ENCODE measurements at places on chromosomes 5 and 9.

- DNase-seq: no peak
These were observed 14.2 kb upstream of the FOXB2 start for GRCh38 chr9:77005216-77005615.

GRCh38 chr5:169701910-169702451, 64.9 kb downstream of the DOCK2 start:
- no peak for DNase-seq

- no peak for DNase-seq
These were observed 104.5 kb downstream of the VAV2 start for GRCh38 chr9:133887540-133888047.

- no peak for DNase-seq
These were observed 24.8 kb downstream of the HRH2 start for GRCh38 chr5:175682664-175683063.

GRCh38 chr9:129021091-129021490, 7.0 kb downstream of the SH3GLB2 start:
- no peak for DNase-seq

DNA sequence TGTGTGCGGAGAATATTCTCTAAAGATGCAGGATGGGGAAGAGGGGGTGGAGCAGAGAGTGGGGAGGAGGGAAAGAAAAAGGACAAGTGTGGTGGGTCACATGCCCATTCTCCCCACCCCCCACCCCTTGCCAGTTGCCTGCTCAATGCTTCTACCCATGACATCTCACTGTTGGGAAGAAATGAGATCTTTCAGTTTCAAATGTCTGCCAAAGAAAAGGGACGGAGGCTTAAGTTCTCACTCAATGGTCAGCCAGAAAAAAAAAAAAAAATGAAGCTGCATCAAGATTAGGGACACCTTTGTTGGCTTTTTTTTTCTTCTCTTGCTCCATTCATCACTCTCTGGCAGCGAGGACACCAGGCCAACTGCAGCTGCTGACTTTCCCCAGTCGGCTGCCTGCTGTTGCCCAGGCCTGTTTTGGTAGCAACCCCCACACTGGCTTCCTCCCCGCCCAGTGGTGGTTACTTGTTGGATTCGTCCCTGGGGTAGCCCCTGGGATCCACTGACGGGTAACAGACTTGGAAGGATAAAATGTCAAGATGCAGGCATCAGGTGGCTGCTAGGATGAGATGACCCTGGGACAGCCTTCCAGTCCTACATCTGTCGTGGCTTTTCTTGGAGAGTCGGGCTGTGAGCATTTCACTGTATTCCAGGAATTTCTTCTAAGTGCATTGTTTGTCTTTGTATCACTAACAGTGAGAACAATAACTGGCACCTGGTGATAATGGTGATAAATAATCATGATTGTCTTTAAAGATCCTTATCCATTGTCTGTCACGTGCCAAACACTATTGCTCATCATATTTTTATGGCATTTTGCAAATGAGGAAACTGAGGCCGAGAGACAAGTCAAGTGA, 9.1 kb downstream of the WWC1 start:
- DNase-seq: no peak

GRCh38 chr9:69134412-69134811, 39.7 kb upstream of the TJP2 start:
- DNase-seq: no peak

DNA sequence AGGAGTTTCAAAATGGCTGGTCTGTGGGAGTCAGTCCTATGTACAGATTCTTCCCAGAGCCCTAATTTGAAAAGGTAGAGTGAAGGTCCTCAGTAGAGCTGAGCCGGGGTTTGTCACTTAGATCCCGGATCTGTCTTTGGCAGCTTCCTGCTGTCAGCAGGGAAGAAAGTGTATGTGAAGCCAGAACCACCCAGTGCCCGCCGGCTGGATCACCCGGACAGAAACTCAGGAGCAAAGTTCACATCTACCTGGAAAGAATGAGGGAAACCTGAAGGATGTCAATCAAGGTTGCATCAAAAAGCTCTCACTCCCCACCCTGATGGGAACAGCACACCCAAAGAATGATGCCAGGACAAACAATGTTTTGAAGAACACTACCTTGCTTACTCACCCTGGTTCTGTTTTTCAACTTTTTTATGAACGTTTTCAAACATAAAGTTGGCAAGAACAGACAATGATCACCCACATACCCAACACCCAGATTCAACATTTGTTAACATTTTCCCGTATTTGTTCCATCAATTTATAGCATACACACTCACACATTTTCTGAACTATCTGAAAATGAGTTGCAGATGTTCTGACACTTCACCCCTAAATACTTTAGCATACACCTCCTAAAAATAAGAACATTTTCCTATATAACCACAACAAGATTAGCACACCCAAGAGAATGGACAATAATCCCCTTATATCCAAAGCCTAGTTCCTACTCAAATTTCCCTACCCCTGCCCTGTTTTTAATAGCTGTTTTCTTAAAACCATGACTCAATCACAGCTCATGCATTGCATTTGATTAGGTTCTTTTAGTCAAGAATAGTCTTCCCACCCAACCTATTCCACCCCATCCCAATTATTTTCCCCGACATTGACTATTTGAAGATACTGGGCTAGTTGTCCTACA, 133.9 kb downstream of the LHFPL2 start:
- no peak for DNase-seq

DNA sequence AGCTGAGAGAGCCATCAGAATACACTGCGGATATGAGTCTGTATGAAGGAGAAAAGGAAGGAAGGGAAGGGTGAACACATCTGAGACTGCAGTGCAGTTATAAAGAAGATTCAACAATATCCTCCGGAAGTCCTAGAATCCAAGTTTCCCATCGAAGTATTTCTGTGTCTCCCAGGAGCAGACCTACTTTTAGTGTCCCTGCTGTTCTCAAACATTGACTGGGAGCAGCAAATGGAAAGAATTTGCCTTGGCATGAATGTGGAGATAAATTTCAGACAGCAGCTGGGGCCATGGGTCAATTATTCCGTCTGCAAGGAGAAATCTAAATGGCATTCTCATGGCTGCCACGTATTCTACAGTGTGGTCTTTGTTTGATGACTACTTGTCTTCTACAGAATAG, 478.1 kb upstream of the SMC2 start:
- DNase-seq: no peak

DNA sequence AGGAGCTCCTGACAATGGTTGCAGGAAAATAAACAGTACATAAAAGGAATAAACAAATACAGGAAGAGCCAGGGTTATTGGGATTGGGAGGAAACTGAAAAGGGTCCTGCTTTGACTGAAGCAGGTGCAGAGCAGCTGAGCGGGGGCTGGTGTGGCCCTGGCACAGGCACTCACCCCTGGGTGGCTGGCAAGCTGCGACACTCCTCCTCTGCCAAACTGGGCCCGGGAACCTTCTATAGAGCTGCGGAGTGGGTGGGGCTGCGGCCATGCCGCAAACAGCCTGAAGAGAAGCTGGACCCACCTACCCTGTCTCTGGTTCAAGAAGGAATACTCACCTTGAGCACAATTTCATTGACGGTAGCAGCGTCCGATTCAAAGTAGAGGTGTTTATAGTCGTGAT, 182.5 kb downstream of the GAPVD1 start:
- no peak for DNase-seq

DNA sequence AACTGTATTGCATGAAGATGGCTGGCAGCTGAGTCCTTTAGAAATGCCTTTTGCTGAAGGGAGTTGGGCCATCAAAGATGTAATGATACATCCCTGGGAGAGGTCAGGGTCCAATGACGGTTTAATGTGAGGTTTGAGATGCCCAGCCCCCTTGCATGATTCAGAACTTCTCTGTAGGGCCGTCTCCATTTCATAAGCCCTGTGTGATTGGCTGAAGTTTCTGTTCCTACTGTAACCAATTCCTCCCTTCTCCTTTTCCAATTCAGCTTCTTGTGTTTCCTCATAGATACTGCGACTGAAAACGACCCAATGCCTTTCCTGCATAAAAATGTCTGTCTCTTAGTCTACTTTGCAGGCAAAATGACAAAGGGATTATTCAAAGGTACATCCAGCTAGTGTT, 47.9 kb upstream of the ST8SIA4 start:
- DNase-seq: no peak

GRCh38 chr9:127883959-127884358, 6.5 kb upstream of the AK1 start:
- no peak for DNase-seq

DNA sequence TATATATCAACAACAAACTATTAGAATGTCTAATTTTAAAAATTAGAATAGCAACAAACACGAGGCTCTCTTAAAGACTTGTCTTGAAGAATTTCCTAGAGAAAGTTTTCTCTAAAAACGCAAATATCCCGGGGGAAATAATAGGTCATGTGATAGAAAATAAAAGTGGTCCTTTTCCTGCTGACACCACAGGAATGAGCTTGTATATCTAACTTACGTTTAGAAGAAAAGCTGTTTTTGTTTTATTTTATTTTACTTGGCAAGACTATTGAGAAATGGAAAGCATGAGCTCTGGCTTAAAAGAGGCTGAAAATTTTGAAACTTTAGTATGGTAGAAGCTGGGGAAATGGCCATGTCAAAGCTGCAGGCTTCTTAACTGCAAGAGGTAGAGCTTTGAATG, 465.0 kb downstream of the AGTPBP1 start:
- no peak for DNase-seq

DNA sequence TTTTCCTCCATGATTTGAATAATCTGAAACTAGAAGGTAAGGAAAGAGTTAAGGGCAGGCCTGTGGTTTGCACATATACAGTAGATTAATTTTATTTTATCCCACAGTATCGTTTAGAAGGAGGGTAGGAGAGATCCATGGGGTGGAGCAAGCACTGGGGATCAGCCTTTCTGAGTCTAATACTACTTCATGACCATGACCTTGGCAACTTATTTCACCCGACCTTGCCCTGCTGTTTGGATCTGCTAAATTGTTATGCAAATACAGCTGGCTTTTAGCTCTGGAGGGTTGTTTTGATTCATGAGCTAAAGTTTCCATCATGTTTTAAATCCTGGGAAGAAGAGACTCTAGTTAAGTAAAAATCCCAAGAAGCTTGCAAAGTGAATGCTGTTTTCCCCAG, 864 bp upstream of the GRIN3A start:
- DNase-seq: no peak

DNA sequence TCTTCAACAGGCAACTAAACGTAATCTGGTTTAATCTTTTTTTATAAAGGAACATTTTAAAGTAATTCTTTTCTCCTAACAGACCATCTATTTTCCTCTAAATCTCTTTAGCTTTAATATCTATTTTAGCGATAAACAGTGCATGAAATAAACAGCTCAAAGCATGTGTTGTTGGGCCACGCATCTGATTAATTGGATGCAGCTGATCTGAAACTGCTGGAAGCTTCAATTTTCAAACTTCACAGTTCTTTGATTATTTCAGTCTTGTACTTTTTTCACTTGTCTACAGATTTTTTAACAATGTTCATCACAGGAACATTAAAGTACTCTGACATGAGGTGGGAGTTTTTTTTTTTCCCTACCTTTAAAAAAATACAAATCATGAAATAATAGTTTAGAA, 443.6 kb downstream of the HCN1 start:
- no peak for DNase-seq
